ENCODE measurements at places on chromosomes 4 and X. TPM values are rescaled to one million over a fixed set of nuclear protein-coding genes. Genes with fewer than 3 reads are reported as not detected.

USP17L19 gene
- total RNA-seq: not detected

FGB gene
- total RNA-seq: not detected

SH3TC1 gene
- total RNA-seq: 52.2 TPM

LGI2 gene
- 52.1 TPM for total RNA-seq

LRCH2 gene
- 5.9 TPM for total RNA-seq

CCNB3 gene
- total RNA-seq: 0.80 TPM

USP26 gene
- total RNA-seq: not detected

COL25A1 gene
- total RNA-seq: 6.2 TPM

NXF2B gene
- total RNA-seq: not detected

TBC1D8B gene
- 12.2 TPM for total RNA-seq

ARHGAP36 gene
- total RNA-seq: not detected

TENM3 gene
- total RNA-seq: 38.2 TPM

SMIM10L2A gene
- 2.7 TPM for total RNA-seq

TEX13C gene
- total RNA-seq: not detected

RASGEF1B gene
- 27.0 TPM for total RNA-seq

SRPX gene
- 33.4 TPM for total RNA-seq

SHROOM2 gene
- 6.2 TPM for total RNA-seq

PRKG2 gene
- total RNA-seq: 3.2 TPM

GYPE gene
- 1.2 TPM for total RNA-seq

SMR3B gene
- total RNA-seq: not detected

GLOD5 gene
- total RNA-seq: not detected

DUSP9 gene
- 0.13 TPM for total RNA-seq

IRS4 gene
- 1.2 TPM for total RNA-seq

TIMP1 gene
- total RNA-seq: 288 TPM

ANOS1 gene
- 11.5 TPM for total RNA-seq

GPRIN3 gene
- 7.0 TPM for total RNA-seq

FGA gene
- not detected for total RNA-seq

PDZD4 gene
- 36.6 TPM for total RNA-seq

MID2 gene
- total RNA-seq: 26.7 TPM

GYPB gene
- total RNA-seq: 5.3 TPM

STAP1 gene
- 0.36 TPM for total RNA-seq

EPGN gene
- total RNA-seq: 4.3 TPM

PASD1 gene
- not detected for total RNA-seq

FATE1 gene
- 0.36 TPM for total RNA-seq

AFM gene
- total RNA-seq: not detected

S100P gene
- total RNA-seq: 6.3 TPM

DCAF8L2 gene
- not detected for total RNA-seq

NWD2 gene
- total RNA-seq: not detected

KCND1 gene
- 2.5 TPM for total RNA-seq

RNF175 gene
- 2.3 TPM for total RNA-seq

RAB39B gene
- total RNA-seq: 0.58 TPM

CDKL5 gene
- total RNA-seq: 13.6 TPM

ANTXR2 gene
- total RNA-seq: 94.4 TPM

TIGD4 gene
- total RNA-seq: 1.6 TPM
